Activated naive CD8-positive, alpha-beta T cell treated with anti-CD3 and anti-CD28 coated beads, Interleukin-2, amount 50 U/mL, for 24 hours (primary cell): ENCODE measurements at places on chromosomes 6 and 20.

- DNase-seq: no peak
Measured at GRCh38 chr6:127937102-127937501, 36.2 kb upstream of the THEMIS start.

- no peak for DNase-seq
Measured at GRCh38 chr6:21022343-21023107, 488.3 kb downstream of the CDKAL1 start.

GRCh38 chr6:4129446-4129845 lies 5.9 kb downstream of the ECI2 start:
- DNase-seq: no peak

- no peak for DNase-seq
Measured at GRCh38 chr6:56366141-56366852, 118.9 kb upstream of the COL21A1 start.

- no peak for DNase-seq
Measured at GRCh38 chr20:37505263-37506151, 15.5 kb upstream of the NNAT start.

DNA sequence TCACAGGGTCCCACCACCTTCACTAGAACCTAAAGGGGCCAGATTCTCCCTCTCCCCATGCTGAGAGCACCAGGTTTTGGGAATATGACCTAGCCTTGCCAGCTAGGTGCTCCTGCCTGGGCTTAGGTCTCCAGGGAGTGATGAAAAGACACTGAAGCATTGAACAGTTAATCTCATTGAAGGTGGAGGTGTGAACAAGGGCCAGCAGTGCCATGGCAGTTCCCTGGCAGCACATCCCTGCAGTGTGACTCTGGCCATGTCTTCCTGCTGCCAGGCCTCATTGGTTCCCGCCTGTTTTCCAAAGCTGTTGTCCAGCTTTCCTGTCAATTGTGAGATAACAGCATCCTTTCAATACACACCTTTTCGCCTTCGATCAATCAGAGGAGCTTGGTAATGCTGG lies 10.9 kb downstream of the PPIL6 start:
- no peak for DNase-seq

DNA sequence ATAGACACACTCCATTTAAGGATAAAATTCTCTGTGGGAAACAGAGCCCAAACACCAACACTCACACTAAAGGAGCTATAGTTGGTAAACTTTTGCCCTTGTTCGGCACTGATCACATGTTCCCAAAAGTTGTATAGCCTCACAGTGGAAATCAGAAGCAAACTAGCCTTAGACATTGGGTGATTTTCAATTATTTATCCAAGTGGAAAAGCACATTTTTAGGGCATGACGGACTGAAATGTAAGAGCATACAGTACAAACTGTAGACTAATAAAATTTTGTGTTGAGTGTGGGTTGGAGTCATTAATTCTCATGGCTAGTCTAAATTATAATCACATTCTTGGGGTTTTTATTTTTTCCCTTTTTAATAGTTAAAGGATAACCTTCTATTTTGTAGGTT lies 202.4 kb downstream of the MOXD1 start:
- DNase-seq: no peak

DNA sequence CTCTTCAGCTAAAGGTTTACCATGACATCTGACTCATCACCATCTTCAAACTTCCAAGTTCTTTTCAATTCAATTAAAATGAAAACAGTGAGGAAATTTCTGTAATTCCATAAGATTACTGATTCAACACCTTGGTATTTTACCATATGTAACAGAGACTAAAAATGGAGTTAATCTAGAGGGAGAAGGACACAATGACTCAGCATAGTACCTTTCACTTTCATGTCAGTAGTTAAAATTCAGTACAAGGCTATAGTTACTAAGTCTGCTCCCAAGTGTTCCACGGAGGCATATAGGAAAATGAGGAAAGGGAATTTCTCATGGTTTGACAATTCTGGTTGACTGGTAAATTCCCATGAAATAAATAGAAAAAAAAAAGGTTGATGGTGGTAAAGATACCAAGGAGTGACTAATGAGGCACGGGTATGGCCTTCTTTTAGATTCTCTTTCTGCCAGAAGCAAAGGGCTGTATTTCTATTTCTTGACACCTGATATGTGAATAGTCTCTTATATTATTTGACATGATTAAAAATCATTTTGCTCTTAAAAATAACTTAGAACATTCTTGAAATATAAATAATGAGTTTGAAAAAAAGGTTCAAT lies 526.7 kb upstream of the ADGRB3 start:
- no peak for DNase-seq

- DNase-seq: no peak
Measured at GRCh38 chr6:134021396-134022122, 30.9 kb downstream of the SLC2A12 start.

DNA sequence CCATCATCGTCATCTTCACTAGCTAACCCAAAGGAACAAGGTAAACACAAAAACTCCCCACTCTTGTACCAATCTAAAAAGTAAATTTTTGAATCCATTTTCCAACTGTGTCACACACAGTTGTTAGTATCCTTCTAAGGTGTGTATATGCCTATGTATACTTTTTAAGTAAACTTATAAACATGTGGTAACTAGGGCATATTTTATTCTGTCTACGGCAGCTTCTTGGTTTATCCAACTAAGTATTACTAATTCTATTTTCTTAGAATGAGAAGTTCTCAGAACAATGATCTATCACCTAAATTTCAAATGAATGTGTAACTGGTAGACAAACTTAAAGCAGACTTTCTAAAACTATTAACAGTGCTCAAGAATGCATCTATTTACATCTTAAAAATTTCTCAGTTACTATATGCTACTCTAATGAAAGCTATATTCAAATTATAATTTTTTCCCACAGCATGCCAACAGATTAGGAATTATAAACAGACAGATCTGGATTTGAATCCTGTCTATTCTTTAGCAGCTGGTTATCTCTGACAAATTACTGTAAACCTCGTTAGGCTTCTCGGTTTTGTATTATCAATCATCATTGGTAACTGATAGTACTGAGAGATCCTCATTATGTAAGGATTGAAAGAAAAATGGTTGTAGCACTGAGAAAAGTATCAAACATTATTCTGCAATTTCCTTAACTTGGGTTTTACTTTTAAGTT lies 1.8 kb upstream of the PLN start:
- DNase-seq: no peak

GRCh38 chr6:130969791-130970491 lies 93.1 kb downstream of the EPB41L2 start:
- no peak for DNase-seq

DNA sequence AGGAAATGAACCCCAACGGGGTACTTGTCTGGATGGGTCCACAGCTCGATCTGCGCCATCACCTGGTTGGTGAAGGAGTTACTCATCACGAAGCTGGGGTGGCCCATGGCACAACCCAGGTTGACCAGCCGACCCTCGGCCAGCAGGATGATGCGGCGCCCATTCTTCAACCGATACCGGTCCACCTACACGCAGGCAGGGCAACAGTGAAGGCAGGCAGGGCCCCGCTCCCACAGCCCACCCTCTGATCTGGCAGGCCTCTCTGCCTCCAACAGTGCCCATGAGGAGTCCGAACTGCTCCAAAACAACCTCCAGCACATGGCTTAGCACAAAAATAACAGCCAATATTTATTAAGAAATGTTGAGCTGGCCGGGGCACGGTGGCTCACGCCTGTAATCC lies 17.7 kb downstream of the AHCY start:
- DNase-seq: no peak

GRCh38 chr6:26065952-26066380 lies 21.3 kb upstream of the HFE start:
- DNase-seq: peak; percentile 46

GRCh38 chr20:64161356-64162238 lies 2.7 kb upstream of the MYT1 start:
- DNase-seq: peak; percentile 44

- peak; percentile 24 for DNase-seq
Measured at GRCh38 chr20:62710886-62711702, 2.5 kb downstream of the NTSR1 start.

DNA sequence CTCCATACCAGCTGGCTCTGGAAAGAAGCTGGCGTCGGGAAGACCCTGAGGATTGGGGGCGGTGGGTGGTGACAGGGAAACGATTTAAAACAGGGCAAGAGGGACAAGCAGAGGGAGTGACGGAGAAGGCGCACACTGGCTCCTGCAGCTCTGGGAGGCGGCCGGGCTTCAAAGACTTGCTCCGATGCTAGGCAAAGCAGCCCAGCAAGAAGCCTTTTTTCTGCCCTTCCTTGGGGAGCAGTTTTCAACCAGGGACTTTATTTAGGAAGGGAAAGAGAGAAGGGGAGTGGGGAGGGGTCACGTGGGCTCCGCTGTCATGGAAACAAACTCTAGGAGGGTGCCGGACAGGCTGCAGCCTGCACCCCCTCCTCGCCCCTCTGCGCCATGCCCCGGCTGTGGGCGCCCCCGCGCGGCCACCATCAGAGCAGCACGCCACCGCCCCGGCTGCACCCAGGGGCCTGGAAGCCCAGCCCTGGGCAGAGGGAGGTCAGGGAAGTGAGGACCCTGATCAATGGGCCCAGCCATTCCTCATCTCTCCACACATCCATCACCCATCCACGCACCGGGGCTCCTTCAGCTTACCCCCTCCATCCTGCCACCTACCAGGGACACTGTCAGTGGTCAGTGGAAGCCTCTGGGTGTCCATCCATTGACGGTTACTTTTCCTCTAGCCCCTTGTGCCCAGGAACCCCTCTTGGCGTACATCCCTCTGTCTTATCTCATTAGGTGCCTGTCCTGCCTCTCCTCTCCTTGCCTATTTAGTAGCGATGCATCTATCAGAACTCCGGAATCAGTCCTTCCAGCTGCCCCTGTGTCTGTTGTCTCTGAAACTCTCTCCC lies 66.6 kb upstream of the CCDC167 start:
- DNase-seq: peak; percentile 85

DNA sequence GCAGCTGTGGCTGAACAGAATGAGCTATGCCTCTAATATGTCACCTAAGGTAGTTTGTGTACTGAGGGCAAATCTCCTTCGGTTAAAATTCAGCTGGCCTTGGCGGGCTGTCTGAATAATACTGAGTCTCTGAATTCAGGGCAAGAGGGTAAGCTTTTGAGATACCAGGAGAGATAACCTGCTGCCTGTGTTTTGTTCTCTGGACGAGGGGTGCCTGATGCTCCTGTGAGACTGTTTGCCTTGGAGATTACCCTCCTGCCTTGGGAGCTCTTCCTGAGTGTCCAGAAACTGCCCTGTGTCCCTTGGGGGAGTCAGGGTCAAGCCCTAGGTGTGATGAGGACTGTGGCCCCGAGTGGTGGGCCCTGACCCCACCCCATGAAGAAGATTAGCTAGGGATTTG lies 282.9 kb downstream of the KIF16B start:
- no peak for DNase-seq

DNA sequence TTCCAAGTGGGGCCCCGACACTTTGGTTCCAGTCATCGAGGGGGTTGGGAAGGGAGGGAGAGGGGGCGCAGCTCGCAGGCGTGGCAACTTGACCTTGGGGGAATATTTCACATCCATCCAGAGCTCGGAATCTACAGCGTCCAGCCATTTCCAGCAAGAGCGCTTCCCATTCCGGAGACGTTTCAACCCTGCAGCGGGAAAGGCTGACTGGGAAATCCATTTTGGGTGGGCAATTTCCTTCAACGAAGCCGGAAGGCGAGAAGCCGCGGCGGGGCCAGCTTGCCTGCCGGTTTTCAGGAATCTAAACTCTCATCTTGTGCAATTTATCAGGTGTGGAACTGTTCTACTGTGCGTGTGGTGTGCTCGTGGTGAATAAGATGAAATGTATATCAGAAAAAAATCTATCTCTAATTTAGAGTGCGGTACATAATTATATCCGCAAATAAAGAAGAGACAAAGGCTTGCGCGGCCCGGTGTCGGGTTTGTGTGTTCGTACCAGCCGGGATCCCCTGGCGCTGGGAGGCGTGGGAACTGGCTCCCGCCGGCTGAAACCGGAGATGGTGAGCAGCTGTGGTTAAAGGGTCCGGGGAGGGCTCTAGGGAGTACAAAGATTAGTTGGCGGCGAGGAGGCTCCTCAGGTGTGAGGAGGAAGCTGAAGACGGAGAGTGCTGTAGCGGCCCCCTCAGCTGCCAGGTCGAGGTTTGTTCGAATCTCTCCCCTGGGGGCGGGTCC lies 4.8 kb downstream of the SLC32A1 start:
- peak; percentile 16 for DNase-seq

DNA sequence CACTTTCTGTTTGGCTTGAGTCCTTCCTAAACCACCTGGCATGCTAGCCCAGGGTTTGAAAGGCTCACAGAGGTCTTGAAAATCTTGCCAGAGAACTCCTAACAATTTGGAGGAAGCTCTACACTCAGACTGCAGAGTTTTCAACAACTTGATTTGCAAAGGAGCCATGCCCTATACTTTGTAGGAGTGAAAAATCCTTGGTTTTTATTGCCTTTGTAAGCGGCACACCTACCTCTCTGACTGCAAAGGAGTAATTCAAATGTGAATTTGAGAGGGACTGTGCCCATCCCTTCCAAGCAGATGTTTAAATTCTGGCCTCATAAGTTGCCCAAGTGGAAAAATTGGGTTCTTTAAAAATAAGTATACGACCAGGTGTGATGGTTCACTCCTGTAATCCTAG lies 41.5 kb downstream of the SLC2A12 start:
- DNase-seq: no peak

GRCh38 chr20:36569847-36570429 lies 3.5 kb upstream of the TGIF2 start:
- no peak for DNase-seq

DNA sequence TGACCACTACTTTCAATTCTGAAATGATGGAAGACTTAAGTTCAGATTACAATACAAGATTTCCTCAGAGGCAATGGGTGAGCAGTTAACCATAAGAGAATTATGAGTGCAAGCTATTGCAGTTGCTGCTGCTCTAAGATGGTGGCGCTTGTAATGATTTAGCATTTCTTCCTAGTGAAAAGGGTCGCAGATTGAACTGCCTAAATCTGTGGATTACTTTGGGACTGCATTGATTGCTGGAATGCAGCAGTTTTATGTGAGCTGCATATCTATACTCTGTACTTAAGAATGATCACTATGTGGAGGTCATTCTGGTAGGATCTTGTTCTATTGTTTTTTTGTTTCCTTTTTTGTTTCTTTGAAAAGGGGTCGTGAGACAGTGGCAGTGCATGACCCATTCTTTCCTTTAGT lies 5.3 kb downstream of the SCAF8 start:
- DNase-seq: no peak

- DNase-seq: no peak
Measured at GRCh38 chr6:29227235-29227634, 56.5 kb downstream of the OR2J2 start.

GRCh38 chr20:6664574-6664973 lies 102.9 kb upstream of the BMP2 start:
- no peak for DNase-seq
